ENCODE measurements at places on chromosomes 4 and X.

DNA sequence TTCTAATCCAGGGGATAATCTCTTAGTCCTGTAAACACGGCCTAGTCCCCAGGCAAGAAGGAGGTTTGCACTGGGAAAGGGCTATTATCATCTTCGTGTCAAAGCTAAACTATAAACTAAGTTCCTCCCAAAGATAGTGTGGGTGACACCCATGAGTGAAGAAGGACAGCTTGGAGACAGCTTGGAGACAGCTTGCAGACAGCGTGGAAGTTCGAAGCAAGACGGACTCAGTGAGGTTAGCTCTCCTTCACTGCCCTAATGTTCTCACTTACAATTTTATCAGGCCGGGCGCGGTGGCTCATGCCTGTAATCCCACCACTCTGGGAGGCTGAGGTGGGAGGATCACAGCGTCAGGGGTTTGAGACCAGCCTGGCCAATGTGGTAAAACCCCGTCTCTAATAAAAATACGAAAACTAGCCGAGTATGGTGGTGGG, 19.2 kb upstream of the PLCXD1 start:
- no peak for DNase-seq

GRCh38 chr4:13701937-13702446, 74.5 kb upstream of the BOD1L1 start:
- no peak for DNase-seq

- DNase-seq: no peak
These were observed 73.3 kb downstream of the ALPK1 start for GRCh38 chr4:112370466-112370865.

GRCh38 chrX:135003876-135004623, 13.3 kb downstream of the SMIM10 start:
- peak; percentile 88 for DNase-seq

- DNase-seq: peak; percentile 24
These were observed 101.7 kb downstream of the CHIC2 start for GRCh38 chr4:53962516-53963225.

DNA sequence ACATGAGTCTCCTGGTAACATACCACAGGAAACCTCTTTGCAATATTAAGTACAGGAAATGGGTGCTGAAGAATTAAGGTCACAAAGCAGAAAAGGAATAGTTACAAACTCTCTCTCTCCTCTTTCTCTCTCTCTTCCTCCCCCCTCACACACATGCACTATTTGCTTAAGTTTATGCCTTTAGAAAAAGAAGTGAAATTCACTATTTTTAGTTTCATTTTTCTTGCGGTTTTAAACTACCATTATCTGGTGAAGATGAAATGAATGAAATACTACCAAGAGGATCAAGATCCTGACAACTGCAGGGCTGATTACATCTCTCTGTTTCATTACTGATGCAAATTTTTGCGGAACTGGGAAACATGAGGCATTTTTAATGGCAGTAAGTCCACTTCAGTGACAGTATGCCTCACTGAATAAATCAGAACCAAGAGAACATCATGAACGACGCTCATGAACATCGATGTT, 64.3 kb upstream of the FTHL17 start:
- no peak for DNase-seq

DNA sequence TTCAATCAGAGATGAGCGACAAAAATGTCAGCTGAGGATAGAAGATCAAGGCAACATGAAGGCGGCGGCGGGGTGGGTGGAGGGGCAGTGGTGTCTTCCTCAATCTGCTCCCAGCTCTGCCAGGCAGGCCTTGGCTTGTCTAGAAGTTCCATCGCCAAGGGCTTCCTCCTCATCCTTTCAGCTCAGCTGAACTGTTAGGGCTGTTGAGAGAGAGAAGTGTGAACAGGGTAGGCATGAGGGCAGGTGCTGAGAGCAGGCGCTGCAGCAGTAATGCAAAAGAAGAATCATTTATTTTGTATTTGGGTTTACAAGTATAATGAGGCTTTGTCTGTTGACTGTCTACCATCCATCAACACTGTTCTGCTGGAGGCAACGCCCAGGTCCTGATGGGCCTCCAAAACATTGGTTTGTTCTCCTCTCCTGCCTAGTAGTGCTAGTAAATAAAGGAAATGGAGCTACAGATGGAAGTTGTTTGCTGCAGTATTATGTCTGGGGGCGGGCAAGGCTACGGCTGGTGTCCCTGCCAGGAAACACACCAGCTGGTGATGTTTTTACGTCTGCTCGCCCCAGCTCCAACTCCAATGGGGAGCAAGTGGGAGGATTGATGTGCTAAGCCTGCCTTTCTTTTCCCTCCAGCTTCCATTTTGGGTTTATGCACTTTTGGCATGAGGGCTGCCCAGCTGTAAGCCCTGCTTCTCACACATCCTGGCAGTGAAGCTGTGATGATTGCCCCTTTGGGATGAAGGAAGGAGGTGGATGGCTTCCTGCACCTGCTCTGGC, 139.4 kb upstream of the BOD1L1 start:
- DNase-seq: no peak

DNA sequence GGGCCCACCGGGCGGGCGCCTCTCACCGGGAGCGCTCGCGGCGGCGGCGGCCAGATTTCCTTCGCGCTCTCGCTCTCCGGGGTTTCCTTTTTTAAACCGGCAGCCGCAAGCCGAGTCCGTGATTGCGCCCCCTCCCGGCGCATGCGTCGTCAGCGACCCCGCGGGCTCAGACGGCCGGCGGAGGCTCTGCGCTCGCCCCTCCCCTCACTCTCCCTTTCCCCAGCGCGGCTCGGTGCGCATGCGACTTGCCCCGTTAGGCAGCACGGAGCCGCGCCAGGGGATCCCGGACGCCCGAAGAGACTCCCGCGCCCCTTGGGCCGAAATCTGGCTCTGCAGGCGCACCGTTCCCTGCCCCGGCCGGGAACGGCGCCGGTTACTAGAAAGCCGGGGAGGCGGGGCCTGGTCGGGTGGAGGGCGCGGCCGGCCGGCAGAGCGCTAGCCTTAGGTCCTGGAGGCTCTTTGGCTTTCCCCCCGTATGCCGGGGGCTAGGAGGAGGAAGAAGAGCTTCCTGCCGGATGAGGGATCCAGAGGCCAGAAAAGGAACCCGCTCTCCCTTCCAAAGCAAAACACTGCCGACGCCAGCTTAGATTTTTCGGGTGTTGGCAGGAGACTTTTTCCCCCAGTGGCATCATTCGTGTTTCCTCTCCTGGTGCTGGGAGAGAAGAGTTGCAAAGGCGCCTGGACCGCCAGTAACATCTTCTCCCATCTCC, at the start of gene CLOCK:
TSS of gene CLOCK (minus strand) at position 154 of the 710 bp plus-strand sequence. CDS start 64,124 bp downstream, outside the sequence.
- peak; percentile 89 for DNase-seq

GRCh38 chr4:121252224-121252806, 88.2 kb upstream of the TNIP3 start:
- peak; percentile 64 for DNase-seq

- no peak for DNase-seq
These were observed 63.0 kb upstream of the LNX1 start for GRCh38 chr4:53654300-53654758.

- no peak for DNase-seq
These were observed 449.3 kb downstream of the IL15 start for GRCh38 chr4:142085513-142086292.

GRCh38 chr4:124777007-124777406, 64.5 kb upstream of the ANKRD50 start:
- no peak for DNase-seq

DNA sequence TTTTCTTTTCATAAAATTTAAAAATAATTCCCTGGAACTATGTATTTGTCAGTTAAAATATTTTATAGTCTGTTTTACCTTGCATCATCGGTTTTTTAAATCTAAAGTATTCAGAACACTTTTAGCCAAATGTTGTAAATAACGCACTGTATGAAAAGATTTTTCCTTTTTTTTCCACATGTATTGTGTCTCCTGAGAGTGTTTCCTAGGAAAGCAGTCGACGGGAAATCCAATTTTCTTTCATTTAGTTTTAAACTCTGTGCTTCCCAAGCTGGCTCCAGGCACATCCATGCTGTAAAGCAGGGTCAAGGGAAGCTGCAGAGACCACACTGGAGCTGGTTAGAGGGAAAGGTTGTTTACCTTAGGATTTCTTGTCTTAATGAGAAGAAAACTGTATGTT, 1724.3 kb upstream of the TENM3 start:
- no peak for DNase-seq

DNA sequence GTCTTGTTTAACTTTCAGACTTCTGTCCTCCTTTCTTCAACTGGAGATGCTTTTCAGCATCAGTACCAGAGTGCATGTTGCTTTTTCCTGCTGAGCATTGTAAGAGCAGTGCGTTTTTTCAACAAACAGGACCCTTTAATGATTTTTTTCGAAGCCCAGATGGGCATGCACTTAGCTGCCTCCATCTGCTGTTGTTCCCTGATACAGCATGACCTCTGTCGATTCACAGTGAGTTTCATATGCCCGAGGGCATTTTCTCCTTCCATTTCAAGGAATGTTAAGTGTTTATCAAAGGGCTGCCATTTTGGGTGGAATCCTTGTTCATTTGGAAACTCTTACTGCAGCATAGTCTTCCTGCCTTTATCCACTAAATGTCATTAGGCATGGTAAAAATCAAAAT, 428.6 kb downstream of the DTHD1 start:
- DNase-seq: no peak

DNA sequence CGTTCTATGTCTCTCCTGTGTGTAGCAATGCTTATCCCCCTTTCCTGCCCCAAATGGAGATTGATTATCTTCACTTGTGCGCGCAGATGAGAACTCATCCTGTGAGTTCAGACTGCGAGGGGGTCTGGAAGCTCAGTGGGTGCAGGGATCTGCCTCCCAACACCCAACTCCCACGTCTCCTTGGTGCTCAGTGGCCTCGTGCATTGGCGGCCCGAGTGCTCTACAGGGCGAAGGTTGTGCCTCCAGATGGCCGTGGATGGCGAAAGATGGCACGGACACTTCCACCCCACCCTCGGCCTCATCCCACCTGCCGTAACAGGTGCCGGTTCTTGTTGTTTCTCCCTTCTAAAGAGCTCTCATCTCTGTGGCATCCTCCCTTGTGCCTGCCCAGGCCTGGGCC, 45.1 kb upstream of the SORCS2 start:
- DNase-seq: no peak

DNA sequence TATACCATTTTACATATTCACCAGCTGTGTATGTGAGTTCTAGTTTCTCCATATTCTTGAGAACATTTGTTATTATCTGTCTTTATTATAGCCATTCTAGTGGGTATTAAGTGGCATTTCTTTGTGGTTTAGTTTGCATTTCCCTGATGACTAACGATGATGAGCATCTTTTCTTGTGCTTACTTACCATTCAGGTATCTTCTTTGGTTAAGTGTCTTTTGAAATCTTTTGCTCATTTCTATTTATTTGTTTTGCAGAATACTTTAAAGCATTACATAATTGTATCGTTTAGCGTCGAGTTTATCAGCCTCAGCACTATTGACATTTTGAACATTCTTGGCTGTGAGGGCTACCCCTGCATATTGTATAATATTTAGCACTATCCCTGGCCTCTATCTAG, 85.4 kb downstream of the FRMPD4 start:
- DNase-seq: no peak

DNA sequence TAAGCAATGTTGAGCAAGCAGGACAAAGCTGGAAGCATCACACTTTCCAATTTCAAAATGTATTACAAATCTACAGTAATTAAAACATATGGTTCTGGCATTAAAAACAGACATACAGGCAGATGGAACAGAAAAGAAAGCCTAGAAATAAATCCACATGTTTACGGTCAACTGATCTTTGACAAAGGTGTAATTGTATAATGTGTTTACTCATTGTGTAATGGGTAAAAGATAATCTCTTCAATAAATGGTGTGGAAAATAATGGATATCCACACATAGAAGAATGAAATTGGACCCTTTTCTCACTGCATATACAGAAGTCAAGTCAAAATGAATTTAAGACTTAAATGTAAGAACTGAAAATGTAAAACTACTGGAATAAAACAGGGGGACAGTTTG, 394.2 kb downstream of the ANKRD50 start:
- DNase-seq: no peak

All from SK-N-DZ (cell line).